ENCODE measurements at places on chromosomes 4 and X.

GRCh38 chr4:146507632-146508031 lies 14.1 kb downstream of the SLC10A7 start:
- no peak for DNase-seq

DNA sequence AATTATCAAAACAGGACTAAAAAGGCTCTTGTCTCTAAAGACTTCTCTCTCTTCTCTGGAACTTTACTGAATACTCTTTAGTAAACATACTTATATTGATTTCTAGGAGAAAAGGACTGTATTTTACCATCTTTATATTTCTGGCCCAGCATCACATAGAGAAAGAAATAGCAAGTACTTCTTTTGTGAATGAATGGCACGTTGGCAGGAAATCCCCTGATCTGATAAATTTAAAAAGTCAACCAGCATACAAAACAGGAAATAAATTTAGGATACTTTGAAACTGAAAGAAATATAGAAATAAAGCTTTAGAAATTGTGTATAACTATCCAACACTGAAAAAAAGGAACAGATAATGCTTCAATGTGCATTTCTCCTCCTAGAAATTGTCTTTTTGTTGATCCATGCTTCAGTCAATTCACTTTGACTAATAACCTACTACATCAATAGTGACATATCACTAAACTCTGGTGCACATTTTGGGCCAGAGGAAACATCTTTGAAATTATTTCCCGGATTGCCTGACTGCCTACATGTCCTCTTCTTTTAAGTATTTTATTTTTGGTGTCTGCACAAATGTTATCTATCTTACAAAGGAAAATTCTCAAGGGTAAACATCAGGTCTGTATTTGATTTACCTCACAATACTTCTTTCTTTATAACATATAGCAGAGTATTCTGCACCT lies 183.5 kb upstream of the FSTL5 start:
- no peak for DNase-seq

DNA sequence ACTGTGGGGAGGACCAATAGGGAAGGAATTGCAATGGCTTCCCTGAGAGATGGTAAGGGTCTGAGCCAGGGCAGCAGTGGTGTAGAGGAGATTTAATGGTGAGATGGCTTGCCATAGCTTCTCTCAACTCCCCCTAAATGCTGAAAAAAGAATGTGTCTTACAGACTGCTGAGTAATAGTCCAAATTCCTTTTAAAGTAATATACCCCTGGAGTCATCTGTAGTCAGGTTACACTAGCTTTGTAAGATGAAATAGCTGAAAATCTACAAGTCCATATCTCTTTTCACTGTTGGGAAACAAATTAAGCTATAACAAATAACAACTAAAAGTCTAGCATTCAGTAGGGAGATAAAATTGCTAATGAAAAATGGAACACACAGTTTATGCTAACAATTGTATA lies 33.5 kb downstream of the MAPK10 start:
- DNase-seq = no peak

DNA sequence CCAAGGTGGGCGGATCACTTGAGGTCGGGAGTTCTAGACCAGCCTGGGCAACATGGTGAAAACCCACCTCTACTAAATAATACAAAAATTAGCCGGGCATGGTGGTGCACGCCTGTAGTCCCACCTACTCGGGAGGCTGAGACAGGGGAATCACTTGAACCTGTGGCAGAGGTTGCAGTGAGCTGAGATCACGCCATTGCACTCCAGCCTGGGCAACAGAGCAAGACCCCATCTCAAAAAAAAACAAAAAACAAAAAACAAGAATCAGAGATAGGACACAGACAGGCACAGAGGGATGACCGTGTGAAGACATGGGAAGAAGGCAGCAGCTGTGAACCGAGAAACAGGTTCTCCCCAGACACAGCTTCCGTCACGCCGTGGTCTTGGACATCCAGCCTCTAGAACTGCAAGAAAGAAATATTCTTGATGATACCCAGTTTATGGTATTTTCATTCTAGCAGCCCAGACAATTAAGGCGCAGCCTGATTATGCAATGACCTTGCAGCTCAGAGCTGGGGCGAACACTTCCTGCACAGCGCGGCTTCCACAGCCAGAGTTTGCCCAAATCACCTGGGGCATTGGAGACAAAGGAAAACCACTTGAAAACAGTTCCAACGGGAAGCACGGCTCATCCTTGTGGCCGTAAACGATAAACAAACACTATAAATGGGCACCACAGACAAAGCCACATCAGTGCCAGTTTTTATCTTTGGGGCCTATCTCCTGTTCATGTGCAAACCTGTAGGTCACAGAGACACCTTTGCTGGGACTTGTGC lies 4.2 kb upstream of the ARSD start:
- no peak for DNase-seq

GRCh38 chr4:53598483-53598882 lies 7.2 kb upstream of the LNX1 start:
- DNase-seq = no peak

- DNase-seq = no peak
These were observed 65.2 kb upstream of the FAM47B start for GRCh38 chrX:34877436-34877835.

Data from activated CD4-positive, alpha-beta T cell treated with anti-CD3 and anti-CD28 coated beads, Interleukin-2, amount 10 ng/mL, durations not matched to agents 7 days and 5 days (primary cell).